Panc1 (cell line): ENCODE measurements at places on chromosomes 12 and 14.

GRCh38 chr12:47707905-47708543, 2.2 kb upstream of the RPAP3 start:
- DNase-seq: no peak

GRCh38 chr12:2682296-2683251, 112.2 kb upstream of the FKBP4 start:
- no peak for DNase-seq

- no peak for DNase-seq
Measured at GRCh38 chr14:61503167-61503801, 181.9 kb downstream of the PRKCH start.

- DNase-seq: no peak
Measured at GRCh38 chr12:16299403-16299802, 21.9 kb upstream of the SLC15A5 start.

- DNase-seq: no peak
Measured at GRCh38 chr12:58575256-58575655, 345.0 kb downstream of the LRIG3 start.

GRCh38 chr12:38587594-38587993, 271.0 kb downstream of the ALG10B start:
- no peak for DNase-seq

DNA sequence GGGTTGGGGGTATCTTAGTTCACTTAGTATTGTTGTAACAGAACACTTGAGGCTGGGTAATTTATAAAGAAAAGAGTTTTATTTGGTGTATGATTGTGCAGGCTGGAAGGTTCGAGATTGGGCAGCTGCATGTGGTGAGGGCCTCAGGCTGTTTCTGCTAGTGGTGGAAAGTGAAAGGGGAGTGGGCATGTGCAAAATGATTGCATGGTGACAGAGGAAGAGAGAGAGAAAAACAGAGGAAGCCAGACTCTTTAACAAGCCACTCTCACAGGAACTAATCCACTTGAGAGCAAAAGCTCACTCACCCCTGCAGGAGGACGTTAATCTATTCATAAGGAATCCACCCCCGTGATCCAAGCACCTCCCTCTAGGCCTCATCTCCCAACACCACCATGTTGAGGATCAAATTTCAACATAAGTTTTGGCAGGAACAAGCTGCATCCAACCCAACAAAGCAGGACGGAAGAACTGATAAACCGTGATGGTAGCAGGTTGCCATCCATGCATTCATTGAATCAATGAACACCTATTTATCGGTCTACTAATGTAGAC, 165.0 kb upstream of the GZMB start:
- DNase-seq: no peak

- no peak for DNase-seq
Measured at GRCh38 chr14:55975281-55975910, 142.8 kb upstream of the PELI2 start.

- no peak for DNase-seq
Measured at GRCh38 chr12:52615912-52616311, 2.4 kb downstream of the KRT73 start.

DNA sequence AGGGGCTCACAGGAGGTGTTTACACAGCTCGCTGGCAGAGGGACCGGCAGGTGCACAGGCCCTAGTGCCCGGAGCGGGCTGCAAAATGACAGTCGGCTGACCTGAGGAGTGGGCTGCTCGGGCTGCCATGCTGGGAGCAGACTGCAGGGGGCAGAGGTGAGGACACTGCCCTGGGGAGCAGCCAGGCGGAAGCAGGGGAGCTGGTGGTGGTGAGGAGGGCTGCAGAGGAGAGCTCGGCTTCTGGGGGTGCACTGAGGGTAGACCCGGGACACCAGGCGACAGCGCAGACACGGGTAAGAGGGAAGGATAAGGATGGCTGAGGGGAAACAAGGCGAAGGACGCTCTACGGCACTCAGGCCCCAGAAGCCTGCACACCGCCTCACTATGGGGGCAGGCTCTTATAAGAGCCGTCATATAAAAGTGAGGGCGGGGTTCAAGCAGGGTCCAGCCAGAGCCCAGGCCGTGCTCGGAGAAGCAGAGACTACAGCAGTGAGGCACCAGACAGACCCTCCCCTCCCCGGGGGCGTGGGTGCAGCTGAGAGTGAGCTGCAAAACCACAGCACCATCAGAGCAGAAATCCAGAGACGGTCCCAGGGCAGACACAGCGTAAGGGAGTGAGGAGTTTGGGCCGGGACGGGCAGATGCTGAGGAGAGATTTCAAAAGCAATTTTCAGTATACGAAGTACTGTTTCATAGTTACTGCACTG, 62.5 kb downstream of the CCDC88C start:
- no peak for DNase-seq

DNA sequence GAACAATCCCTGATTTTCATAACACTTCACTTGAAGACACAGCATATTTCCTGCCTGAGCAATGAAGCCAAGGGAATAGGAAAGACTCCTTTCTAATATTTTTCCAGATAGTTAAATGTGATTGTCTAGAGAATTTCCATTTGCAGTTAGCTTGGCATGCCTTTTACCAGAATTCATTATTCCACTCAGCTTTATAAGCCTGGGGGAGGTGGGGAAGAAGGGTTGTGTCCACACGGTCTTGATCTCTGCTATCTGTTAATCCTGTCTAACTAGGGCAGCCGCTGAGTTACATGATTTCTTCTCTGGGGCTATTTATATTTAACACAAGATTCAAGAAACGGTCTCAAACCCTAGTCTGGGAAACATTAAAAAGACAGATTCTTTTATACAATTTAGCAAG, 146.6 kb upstream of the FSCB start:
- no peak for DNase-seq

DNA sequence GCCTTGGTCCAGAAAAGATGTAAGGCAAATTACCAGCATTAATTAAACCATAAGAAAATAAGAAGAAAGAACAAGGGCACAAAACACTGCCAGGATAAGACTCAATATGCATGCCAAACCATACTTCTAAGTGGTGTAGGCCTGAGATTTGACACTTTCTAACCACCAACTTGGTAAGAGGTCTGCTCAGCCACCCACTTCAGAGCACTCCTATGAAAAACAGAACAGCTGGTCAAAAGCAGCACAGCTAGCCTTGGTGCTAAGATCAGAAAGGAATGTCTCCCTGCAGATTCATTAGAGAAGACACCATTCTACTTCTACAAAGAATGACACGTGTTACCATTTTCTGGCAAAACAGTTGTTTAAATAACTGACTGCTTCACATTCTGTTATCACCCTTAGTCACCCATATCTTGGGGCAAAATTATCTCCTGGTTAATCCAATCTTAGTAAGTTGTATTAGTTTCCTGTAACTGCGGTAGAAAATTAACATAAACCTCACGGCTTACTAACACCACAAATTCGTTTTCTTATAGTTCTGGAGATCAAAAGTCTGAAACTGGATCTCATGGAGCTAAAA, 13.2 kb downstream of the RPS6KA5 start:
- DNase-seq: no peak

DNA sequence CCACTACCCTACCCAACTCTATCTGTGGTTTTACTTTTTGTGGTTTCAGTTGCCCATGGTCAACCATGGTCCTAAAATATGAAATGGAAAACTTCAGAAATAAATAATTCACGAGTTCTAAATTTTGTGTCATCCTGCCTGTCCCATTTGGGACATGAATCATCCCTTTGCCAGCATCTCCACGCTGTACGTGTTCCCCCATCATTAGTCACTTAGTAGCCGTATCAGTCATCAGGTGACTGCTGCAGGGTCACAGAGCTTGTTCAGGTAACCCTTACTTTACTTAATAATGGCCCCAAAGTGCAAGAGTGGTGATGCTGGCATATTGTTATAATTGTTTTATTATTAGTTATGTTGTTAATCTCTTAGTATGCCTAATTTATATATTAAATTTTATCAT, 209.9 kb downstream of the ITPR2 start:
- DNase-seq: no peak

GRCh38 chr12:123267991-123268843, 3.4 kb downstream of the CDK2AP1 start:
- DNase-seq: no peak

DNA sequence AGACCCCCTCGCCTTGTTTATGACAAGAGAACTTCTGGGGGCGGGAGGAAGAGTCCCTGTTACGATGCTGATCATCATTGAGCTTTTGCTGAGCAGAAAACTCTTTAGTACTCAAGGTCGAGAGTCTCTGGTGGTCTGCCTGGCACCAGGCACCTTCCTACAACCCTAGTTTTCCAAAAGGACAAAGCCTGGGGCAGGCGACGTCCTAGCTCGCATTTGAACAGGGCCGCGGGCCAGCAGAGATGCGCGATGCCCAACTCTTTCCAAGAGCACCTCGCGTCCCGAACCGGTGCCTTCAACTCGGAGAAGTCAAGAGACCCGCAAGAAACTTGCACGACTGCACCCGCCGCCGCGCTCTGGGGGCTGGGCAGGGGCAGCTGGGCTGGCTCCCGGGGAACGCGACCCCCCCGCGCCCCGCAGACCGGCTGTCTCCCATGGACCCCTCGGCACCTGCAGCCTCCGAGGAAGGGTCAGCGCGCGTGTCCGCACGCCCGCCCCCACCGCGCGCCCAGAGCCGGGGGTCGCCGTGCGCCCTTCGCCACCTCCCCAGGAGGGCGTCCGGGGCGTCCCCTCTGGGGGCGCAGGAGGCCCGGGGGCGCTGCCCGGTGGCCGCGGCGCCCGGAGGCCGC, 377 bp upstream of the BCL7A start:
- no peak for DNase-seq

DNA sequence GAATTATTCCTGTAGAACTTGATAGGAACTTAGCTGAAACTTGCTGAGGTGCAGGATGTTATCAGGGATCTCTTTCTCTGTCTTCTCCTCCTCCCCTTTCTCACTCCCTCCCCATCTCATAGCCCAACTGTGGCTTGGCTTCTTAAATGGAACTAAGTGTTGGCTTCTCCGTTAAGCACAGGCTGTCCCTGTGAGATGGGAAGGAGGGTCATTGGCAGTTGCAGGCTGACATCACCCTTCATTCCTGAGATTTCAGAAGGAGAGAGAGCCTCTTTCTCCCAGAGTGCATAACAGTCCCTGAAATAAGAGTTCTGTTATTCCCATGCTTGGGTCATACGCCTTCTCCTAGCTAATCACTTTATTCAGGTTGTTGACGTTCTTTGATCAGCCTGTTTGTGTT, 162.0 kb downstream of the UNC79 start:
- no peak for DNase-seq
